ENCODE measurements at places on chromosomes 12 and 14. TPM values are rescaled to one million over a fixed set of nuclear protein-coding genes. Genes with fewer than 3 reads are reported as not detected.

BEGAIN gene
- 4.1 TPM for total RNA-seq

DNA sequence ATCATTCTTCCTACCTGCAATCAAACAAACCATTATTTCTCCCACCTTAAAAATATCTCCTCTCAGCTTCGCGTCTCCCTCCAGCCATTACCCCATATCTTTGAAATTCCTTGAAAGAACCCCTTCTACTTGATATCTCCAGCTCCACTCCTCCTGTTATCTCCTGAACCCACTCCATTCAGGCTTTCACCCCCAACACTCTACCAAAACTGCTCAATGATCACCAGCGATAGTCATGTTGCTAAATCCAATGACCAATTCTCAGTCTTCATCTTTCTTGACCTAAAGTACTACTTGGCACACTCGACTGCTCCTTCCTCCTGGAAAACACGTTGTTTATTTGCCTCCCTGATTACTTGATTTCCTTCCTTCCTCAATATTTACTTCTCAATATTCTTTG, 70.1 kb downstream of the DUSP16 start:
- DNase-seq = no peak

KRT6C gene
- total RNA-seq = not detected

DNA sequence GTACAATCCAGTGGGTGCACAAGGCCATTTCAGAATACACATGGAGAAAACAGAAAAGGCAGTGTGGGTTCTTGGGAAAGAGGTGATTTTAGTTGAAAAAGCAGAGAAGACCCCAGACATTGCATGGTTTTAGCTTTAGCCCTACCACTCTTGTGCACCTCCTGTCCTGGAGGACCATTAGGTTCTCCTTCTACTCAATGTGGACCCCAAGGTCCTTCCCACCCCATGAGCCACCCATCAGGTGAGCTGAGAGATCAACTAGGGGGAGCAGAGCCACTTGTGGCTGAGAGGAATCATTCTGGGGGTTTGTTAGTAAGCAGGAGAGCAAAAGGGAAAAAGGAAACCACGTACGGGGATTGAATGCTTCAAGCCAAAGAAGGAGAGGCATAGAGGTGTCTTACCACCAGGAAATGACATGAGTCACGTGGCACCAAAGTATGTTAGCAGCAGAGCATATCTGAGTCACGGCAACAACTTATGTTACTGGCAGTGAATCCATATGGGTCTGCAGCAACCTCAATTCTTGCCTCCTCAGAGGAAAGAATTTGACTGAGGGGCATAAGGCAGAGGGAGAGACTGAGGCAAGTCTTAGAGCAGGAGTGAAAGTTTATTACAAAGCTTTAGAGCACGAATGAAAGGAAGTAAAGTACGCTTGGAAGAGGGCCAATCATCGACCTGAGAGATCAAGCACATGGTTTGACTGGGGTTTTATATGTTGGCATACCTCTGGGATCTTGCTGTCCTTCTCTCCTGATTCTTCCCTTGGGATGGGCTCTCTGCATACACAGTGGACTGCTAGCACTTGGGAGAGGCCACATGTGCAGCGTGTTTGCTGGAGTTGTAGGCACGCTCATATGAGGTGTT, 73.9 kb downstream of the HSD17B6 start:
- no peak for DNase-seq

DNA sequence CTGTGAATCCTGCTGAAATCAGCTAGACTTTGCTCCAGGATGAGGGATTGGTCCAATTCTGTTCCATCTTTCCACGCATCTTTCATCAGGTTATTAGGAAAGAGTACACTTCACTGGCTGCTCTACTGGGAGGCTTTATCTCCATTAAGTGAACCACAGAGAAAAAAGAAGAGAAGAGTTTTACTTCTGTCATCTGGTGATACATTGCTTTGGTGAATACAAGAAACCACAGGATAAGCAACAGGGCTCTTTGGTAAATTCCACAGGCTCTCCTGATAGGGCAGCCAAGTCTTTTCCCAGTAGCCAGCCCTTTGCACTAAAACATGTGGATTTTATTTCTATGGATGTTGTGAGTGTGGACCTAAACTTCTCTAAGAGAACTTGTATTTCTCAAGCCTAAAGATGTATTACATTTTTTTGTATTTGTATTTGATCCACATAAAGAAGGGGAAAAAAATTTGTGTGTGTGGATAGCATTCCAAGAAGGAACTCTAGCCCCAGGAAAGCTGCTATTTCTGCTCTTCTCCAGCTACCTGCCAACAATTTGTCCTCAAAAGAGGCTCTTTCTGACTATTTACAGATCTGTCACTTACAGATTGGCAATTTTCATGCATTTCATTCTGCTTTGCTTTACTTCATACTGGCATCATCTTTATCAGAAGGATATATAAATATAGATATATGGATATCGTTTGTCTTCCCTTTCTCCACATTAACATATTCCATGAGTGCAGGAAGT, 1117.6 kb upstream of the TMEM132C start:
- DNase-seq = no peak

DNA sequence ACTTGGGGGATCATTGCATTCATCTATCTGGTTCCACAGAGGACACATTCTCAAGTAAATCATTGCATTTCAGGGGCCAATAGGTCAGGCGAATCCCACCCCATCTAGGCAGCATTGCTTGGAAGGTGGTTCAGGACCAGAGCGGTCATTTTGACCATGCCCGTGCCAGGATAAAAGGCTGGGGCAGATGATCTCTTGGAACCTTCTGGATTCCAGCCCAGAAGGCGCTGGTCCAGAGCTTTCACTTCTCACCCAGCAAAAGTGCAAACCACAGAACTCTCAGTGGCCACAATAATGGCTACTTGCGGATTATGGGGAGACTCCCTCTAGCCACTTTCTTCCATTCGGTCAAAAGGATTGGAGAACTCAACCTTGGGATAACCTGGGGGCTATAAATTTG, 595 bp upstream of the KRT85 start:
- no peak for DNase-seq

DNA sequence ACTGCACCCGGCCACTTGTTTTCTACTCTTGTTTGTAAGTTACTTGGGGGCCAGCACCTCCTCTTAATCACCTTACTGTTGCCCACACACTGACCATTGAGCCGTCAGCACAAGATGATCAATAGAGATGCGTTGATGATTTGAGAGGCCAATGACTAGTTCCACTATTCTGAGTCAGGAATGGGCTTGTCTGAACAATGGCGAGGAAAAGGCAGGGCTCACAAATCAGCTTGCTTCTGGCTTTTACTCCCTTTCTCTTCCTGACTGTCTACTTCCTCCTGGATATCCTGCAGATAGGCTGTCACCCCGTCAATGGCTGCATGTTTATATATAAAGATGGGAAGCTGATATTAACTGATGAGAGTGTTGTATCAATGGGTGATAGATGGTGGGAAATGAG, 29.1 kb upstream of the HDAC7 start:
- DNase-seq = no peak

- no peak for DNase-seq
Observed at GRCh38 chr12:83865431-83865830, 1047.2 kb downstream of the SLC6A15 start.

GRCh38 chr12:24822121-24822899, 126.6 kb downstream of the BCAT1 start:
- no peak for DNase-seq

GRCh38 chr12:13171921-13172859, 24.3 kb upstream of the EMP1 start:
- peak; percentile 87 for DNase-seq

DNA sequence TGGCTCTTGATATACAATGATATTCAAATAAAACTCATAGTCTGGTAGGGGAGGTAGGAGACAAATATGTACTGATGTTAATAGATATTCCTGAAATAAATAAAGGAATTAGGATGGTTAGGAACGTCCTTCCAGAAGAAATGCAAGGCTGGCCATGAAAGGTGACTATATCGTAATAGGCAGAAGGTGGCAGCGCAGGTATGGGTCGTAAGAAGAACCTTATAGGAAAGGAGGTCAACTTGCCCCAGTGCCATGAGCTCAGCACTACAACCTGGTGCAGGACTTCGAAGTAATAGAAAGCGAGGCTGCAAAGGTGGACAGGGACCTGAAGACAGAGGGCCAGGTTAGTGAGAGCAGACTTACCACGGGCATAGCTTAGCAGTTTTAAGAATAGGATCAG, 55.3 kb upstream of the FGD4 start:
- no peak for DNase-seq

- no peak for DNase-seq
Observed at GRCh38 chr14:23600806-23601205, 22.2 kb upstream of the JPH4 start.

GPRC5D gene
- total RNA-seq = not detected

DNA sequence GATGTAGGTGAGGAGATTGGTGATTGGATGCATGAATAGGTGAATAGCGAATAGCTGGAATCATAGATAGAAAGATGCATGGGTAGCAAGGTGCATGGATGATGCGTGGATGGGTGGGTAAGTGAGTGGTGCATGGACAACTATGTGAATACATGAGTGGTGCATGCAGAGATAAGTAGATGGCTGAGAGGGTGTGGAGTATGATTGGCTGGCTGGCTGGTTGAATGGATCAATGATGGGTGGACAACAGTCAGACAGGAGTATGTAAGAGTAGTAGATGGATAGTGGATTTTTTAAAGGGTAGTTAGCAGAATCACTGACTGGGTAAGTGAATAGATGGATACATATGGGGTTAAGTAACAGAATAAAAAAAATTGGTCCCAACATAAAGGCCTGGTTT, 33.9 kb downstream of the SERPINA3 start:
- peak; percentile 3 for DNase-seq

- no peak for DNase-seq
Observed at GRCh38 chr12:34295366-34296142, 273.3 kb downstream of the ALG10 start.

YAF2 gene
- total RNA-seq = 39.4 TPM

BCL2L14 gene
- 0.29 TPM for total RNA-seq

DNA sequence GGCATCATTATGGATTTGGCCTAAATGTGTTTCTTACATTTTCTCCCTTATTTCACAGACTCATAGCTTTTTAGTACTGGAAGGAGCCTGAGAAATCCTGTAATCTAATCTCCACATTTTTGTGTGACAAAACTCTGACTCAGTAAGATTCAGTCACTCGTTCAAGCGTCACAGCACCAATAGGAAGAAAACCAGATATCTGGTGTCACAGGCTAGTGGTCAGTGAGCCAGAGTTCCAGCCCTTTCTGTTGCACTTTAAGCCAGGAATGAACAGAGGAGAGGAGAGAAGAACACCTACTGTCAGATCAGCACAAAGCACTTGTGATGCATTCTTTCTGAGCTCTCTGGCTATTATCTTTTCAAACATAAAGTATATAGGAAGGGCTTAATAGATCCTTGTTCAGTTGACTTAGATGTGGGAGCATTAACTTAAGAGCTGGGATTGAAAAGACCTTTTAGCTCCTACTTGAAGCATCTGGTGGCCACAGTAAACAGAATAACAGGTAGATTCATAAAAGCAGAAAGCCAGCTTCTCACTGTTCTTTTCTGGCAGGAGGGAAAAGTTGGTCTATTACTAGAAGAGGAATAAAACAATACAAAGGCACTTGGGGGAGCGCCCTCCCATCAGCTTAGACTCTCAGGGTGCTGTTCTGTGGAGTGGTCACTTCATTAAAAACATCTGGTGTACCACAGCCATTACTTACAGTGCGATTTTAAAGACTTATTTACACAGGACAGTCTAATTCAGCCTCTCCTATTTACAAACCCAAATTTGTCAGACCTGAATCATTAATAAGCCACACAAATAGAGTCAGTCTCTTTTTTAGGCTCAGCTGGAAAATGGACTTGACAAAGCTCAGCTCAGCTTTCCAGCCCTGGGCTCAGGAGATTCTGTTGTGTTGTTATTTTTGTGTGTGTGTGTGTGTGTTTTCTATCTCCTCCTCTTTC, 12.2 kb upstream of the NID2 start:
- DNase-seq = no peak

IRAK3 gene
- 37.7 TPM for total RNA-seq

LACRT gene
- not detected for total RNA-seq

- no peak for DNase-seq
Observed at GRCh38 chr14:44505588-44505987, 1.5 kb downstream of the FSCB start.

GRCh38 chr12:104372721-104373335, 69.3 kb downstream of the EID3 start:
- no peak for DNase-seq

COCH gene
- total RNA-seq = 0.66 TPM

LDHB gene
- total RNA-seq = 1,093 TPM

MSI1 gene
- total RNA-seq = not detected

- no peak for DNase-seq
Observed at GRCh38 chr14:104894331-104895206, 29.5 kb downstream of the CEP170B start.

GRCh38 chr12:84397846-84398245, 514.8 kb downstream of the SLC6A15 start:
- no peak for DNase-seq

- no peak for DNase-seq
Observed at GRCh38 chr12:64430886-64431285, 21.0 kb upstream of the TBK1 start.

DNA sequence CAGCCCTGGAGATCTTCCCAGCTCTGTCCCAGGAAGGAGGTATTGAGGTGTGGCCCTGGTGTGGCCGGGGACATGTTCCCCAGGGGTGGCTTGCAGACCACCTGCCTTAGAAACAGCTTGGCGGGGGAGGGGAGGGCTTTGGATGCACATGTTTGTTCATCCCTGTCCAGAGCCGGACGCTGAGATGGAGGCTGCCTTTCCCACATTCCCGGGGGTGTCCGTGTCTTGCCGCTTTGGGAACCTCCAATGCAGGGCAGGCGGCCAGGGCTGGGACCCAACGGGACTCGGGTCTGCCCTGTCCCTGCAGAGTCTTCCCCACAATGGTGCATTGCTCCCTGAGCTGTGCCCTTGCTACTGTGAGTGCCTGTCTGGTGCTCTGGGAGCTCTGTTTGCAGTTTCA, 319.5 kb upstream of the SFSWAP start:
- DNase-seq = no peak

WSCD2 gene
- total RNA-seq = 0.33 TPM

MYF6 gene
- total RNA-seq = not detected

DTX3 gene
- total RNA-seq = 25.9 TPM

ERP27 gene
- total RNA-seq = 7.8 TPM

- no peak for DNase-seq
Observed at GRCh38 chr12:92098594-92099380, 46.9 kb downstream of the BTG1 start.

GRCh38 chr12:52171950-52172512, 19.8 kb downstream of the KRT80 start:
- DNase-seq = no peak

DNA sequence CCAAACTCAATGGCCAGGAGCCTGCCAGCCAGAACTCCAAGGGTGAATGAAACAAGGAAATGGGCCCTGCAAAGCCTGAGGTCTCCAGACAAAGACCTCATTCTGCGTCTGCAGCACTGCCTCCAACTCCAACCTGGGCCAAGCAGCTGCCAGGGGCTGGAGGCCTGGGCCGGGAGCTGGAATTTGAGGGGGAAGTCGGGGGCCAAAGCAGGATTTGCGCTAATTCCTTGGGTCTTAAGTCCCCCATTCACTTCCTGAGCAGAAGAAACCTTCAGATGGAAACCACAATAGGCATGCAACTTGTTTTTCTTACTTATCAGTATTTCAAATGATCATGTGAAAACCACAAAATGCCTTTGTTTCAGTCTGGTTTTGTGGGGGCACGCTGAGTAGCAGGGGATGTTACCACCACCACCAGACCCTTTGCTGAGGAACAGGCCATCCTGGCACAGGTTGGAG, 23.0 kb upstream of the TC2N start:
- no peak for DNase-seq

GRCh38 chr12:129494766-129495165, 409.1 kb downstream of the TMEM132D start:
- no peak for DNase-seq
